ENCODE measurements at places on chromosomes 11 and 22.
A peak's percentile ranks its signal among the peaks of the same experiment; 100 is the strongest.

DNA sequence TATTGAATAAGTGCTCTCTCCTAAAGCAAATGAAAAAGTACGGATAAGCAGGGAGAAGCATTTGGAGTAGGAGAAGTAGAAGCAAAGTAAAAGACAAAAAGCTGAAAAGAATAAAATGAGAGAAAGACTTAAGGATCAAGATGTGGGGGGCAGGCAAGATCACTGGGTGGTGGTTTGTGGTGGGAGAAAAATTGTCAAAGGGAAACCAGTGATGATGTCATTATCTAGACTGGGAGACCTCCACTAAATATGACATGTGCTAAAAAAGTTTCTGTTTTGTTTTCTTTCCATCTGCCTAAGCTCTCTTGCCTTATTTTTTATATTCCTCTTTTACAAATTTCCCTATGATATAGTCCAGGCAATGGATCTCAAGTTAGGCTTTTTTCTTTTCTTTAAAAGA is 14.8 kb upstream of the MAML2 start:
- no peak for DNase-seq

- no peak for DNase-seq
Measured at GRCh38 chr22:44450503-44450902, 47.5 kb downstream of the RTL6 start.

GRCh38 chr11:35165423-35166368 is 26.7 kb downstream of the CD44 start:
- DNase-seq = peak; percentile 88

DNA sequence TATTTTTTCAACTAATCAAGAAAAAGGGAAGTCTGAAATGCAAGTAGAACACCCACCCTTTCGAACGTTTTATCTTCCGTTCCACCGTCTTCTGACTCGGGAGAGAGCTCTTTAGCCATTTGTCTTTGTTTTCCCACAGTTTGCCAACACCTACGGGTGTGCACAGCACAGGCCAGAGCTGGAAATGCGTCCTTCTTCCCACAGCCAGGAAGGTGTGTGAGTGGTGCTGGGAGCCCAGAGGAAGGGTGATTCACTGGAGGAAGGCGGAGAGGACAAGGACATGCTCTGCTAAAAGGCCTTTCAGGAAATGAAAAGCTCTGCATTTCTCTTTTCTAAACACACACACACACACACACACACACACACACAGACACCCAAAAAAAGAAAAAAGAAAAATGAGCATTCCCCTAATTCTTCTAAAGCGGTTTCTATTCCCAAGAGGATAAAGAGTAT is 18.5 kb downstream of the ENDOD1 start:
- peak; percentile 15 for DNase-seq

GRCh38 chr22:24512043-24512442 is 16.9 kb downstream of the UPB1 start:
- DNase-seq = peak; percentile 77

DNA sequence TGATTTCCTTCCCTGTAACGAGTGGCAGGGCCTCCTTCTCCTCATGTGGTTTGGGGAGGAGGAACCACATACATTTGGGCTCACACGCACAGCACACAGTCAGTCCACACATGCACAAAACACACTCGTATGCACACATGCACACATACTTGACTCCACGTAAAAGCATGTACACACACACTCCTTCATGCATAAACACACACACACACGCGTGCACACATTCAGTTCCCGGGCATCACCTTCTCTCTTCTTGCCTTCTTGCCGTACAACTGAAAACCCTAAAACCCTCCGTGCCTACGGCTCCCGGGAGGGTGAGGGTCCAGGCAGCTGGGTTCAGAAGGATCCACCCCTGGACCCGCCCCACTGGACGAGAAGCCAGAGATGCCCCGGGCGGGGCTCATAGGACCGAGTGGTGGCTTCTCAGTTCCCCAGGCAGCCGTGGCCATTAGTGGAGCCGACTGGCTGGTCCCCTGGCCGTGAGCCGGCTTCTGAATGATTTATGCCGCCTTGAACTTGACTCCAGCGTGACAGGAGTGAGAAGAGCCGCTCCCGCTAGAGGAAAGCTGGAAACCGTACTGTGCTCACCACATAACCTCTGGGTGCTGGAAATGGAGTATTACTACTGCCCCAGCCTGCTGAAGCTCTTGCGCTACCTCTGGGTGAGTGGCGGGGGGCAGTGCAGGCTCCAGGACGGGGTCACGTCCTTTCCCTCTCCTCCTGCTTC is 117.4 kb downstream of the KIAA1671 start:
- DNase-seq = no peak

DNA sequence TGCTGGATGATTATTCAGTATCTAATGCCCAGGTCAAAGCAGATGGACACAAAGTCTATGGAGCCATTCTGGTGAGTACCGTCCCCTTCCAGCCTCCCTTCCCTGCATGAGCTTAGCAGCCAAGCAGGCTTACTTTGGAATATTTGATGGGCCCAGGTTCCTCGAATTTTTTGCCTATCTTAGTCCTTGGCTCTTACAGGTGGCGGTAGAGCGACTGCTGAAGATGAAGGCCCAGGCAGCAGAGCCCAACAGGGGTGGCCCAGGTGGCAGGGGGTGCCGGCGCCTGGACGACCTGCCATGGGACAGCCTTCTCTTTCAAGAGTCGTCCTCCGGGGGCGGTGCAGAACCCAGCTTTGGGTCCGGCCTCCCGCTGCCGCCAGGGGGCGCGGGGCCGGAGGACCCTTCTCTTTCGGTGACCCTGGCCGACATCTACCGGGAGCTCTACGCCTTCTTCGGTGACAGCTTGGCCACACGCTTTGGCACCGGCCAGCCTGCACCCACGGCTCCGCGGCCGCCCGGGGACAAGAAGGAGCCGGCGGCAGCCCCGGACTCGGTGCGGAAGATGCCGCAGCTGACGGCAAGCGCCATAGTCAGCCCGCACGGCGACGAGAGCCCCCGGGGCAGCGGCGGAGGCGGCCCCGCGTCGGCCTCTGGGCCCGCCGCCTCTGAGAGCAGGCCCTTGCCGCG is 741 bp upstream of the TMEM179B start:
- DNase-seq = peak; percentile 91

DNA sequence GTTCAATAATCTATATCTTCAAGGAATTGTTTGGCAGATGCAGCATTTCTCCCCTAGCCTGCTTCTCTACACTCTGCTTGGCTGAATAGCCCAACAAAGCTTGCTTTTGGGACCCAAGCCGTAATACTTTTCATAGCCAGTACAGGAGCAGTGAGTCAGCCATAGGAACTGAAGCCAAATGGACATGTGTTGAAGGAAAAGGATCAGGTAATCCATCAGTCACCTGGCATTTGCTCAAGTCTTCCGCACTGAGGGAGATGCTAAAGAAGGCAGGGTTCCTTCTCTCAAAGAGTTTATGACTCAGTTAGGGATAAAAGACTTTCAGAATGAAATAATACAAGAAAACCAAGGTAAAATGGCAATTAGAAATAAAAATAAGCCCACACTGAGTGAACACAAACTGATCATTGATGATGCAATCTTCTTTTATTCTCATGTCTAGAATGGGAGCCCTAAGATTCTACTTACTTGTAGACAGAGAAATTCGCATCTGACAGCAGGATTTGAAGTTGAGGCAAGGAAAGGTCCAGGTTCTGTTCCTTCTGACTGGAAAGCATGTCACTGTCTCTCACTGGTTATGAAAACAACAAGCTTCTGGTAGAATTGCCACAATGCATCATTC is 13.2 kb downstream of the C11orf87 start:
- DNase-seq = no peak

DNA sequence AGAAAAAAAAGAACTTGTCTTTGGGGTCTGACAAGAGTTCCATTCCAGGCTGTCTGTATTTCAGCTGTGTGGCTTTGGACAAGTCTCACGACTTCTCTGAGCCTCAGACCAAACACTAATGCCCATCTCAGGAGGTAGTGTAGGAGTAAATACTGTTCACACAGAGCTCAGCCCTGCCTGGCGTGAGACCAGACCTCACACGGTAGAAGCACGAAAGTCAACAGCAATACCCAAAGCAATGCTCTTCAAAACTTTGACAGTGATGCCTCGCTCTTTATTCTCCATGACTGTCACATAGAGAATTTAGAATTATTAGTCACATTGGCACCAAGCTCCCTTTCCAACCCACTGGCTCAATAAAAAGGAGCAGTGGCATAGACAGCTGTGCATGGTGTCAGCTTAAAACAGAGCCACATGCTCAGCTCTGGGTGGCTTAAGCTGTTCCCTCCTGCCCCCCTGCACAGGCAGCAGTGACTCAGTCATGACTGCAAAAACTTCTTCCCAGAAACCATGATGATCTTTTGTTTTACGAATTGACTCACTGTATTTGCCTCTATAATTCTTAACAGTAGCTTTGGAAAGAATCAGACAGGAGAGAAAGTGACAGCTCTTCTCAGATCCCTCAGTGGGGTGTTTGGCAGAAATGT is 74.0 kb upstream of the PHF21B start:
- no peak for DNase-seq

GRCh38 chr22:29528144-29528543 is 25.4 kb downstream of the THOC5 start:
- DNase-seq = no peak

DNA sequence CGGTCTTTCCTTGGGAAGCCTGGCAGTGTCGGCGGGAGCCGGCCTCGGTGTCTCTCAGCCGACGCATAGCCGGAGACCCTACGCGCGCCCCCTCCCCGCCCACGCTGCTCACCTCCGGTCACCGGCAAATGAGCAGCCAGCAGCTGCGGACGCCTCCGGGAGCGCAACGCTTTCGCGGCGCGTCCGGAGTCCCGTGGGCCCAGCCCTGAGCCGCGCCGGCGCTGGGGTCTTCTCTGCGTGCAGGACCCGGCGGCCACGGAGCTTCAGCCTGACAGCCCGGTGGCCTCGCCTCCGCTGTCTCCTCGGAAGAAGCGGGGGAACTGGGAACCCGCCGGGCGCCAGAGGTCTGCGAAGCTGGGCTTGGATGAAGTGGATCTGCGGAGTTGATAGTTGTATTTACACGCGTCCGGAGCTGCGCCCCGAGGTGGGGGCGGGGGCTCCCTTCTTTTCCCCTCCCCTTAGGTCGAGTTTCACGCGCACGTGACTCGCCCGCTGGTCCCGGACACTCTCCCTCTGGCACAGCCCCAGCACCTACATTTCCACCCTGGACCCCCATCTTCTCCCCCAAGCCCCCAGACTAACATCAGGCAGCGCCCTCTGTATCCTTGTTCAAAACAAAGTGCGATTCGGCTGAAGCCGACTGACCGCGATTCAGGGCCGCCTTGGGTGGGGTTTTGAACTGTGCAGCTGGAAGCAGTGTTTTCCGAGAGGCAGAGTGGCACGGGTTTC is at the start of gene SLC43A1:
TSS of gene SLC43A1 (minus strand) at position 371 of the 729 bp plus-strand sequence. CDS start 1,591 bp downstream, outside the sequence.
- DNase-seq = peak; percentile 70

DNA sequence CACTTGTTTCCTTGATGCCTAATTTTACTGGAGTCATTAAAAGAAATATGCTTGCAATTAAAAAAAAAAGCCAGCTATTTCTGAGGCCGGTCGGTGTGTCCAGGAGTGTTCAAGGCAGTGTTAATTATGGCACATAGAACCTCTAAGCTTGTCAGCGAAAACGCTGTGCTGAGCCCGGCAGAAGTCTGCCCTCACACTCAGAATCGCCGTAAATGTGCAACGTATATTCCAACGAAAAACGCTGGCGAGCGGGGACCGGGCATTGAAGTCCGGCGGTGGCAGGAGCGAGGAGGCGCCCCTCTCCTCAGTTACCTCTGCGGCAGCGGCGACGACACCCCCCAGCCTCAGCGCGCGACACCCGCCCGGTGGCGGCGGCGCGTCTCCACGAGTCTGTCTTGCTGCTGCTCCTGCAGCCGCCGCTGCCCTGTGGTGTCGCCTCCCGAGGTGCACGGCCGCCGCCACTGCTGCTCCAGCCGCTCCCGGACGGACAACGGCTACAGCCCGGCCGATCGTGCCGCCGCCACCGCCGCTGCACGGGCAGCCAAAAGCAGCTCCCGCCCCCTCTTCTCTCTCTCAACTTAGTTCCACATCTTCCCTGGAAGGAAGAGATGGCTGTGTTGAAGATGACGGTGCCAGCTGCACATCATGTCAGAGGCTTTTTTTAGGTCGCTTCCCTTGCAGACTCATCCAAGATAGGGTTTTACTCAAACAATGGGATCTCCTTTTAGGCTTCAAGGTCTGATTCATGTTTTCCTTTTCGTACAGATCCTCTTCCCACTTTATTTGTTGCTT is 56.0 kb downstream of the JAM3 start:
- no peak for DNase-seq

GRCh38 chr11:43927070-43927469 is 15.4 kb upstream of the C11orf96 start:
- no peak for DNase-seq

DNA sequence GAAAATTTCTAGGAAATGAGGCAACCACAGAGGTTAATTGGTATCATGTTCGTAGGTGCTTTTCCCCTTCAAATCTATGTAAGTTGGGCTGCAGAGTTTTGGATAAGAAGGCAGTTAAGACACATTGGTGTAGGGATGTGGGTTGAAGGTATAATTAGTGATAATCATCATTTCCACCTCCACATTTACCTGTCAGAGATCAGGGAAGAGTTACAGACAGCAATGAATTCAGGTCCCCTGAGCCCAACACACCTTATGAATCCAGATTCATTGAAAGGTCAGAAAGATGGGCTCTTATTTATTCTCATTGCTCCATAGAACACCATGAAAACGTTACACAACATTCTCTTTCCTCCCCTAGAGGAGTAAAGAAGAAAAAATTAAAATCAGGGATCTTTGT is 308.7 kb downstream of the C11orf87 start:
- no peak for DNase-seq

GRCh38 chr22:36160499-36160942 is at the start of gene APOL3:
Gene APOL3 (minus strand): TSS chr22:36160755. CDS start chr22:36149055, 11,700 bp downstream.
- no peak for DNase-seq

DNA sequence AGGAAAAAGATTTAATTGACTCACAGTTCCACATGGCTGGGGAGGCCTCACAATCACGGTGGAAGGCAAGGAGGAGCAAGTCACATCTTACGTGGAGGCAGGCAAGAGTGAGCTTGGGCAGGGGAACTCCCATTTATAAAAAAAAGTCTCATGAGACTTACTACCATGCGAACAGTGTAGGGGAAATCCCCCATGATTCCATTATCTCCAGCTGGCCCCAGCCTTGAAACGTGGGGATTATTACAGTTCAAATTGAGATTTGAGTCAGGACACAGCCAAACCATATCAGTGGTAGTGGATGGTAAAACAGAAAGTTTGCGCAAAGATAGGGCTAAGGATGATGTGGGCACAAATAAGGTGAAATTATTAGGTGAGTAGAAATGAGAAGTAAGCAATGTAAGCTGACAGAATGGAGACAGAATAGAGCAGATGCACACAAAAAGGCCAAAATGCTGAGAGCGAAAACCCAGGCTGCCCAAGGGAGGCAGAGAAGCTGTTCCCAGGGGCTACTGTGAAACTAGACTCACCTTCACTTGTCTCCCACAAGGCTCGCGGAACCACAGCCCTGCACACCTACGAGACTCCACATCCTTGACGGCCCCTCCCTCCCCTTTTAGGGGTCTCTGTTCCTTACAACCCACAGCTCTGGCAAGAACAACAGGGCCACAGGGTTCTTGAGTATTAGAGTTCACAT is 377.6 kb downstream of the CADM1 start:
- no peak for DNase-seq

Measured in KBM-7 (cell line).